Lung (tissue), 17 donors: ENCODE measurements at places on chromosomes 3 and 15.

GRCh38 chr15:71781179-71781964 lies 29.0 kb upstream of the NR2E3 start:
- DNase-seq: no peak

- DNase-seq: no peak
Measured at GRCh38 chr3:129493206-129493605, 35.2 kb upstream of the RHO start.

DNA sequence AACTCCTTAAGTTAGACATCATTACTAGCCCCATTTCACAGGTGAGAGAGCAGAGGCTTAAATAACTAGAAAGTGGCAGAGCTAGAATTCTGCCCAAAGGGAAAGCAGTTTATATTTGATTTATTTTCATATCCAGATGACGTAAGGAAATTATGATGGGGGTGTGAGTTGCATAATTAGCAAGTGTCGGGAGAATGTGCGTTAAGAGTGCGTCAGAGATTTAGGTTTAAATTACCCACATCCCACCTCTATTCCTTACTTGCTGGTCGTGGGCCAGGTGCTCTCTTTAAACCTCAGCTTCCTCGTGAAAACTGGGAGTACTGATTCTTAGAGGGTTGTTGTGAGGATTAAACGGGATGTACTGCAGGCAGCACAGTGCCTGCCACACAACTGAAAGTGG lies 32.3 kb downstream of the FSTL1 start:
- no peak for DNase-seq

GRCh38 chr3:146561879-146562278 lies 17.5 kb upstream of the PLSCR1 start:
- no peak for DNase-seq

DNA sequence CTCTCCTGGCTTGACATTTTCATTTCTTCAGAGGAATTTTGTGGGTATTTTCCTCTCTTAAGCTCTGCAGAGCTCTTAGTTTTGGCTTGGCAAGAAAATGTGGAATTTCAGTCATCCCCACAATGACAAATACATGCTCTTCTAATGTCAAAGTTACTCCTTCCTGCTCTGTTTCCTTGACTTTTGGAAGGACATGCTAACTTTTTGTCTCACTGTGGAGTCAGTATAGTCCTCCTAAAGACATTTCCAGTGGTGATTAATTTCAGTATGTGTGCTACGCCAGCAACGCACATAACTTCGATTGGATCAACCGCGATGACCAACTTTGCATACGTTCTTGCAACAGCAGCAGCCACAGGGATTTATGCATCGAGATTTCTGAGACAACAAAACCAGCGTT lies 13.3 kb downstream of the EBLN2 start:
- no peak for DNase-seq

GRCh38 chr15:35130245-35130644 lies 45.1 kb upstream of the NANOGP8 start:
- peak; percentile 66 for DNase-seq

DNA sequence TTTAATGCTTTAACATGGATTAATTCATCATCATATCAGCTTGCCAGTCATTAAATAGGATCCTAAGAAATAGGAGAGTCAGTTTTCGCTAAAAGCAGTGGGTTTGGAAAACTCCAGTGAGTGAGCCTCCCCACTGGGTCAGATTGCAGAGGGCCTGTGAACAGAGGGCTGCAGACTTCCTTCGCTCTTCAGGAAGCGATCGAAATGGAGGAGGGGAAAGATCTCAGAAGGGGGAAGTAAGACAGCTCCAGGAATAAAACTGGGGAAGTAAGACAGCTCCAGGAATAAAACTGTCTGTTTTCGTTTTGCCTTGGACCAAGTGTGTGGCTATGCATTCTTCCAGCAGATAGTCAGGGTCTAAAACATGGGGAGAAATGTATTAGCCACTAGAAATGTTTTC lies 124.8 kb upstream of the C15orf61 start:
- DNase-seq: no peak

DNA sequence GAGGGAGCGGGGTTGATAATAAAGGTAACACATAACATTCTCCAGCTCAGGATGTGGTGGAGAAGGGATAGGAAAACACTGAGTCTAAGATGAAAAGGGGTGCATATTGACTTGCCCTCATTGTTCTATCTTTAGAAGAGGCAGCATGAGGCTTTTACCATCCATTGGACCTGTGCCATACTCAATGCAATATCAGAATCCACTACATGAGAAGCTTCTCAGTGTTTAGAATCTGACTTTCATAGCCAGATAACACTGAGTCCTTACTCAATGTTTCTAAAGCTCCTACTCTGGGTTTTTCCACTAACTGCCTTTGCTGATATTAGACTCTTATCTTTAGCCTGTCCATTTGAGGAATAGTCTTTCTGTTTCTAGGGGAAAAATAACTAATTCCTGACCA lies 24.3 kb upstream of the GADL1 start:
- DNase-seq: no peak

- peak; percentile 89 for DNase-seq
Measured at GRCh38 chr15:90071220-90071807, 31.0 kb downstream of the IDH2 start.

- DNase-seq: no peak
Measured at GRCh38 chr3:100030346-100030745, 84.0 kb downstream of the FILIP1L start.

- DNase-seq: no peak
Measured at GRCh38 chr3:134066651-134067530, 37.2 kb upstream of the SLCO2A1 start.

GRCh38 chr3:101381809-101382208 lies 61.4 kb upstream of the IMPG2 start:
- no peak for DNase-seq

DNA sequence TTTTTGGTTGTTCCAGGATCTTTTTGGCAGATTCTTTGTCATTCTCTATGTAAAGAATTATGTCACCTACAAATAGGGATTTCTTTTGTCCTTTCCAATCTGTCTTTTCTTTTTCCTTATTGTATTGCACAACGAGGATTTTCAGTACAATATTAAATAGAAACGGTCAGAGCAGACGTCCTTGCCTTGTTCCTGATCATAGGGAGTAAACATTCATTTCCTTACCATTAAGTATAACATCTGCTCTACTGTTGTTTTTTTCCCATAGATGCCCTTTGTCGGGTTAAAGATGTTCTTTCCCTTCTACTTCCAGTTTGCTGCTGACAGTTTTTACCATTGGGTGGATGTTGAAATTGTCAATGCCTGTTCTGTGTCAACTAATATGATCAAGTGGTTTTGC lies 528.4 kb downstream of the OCA2 start:
- DNase-seq: no peak

DNA sequence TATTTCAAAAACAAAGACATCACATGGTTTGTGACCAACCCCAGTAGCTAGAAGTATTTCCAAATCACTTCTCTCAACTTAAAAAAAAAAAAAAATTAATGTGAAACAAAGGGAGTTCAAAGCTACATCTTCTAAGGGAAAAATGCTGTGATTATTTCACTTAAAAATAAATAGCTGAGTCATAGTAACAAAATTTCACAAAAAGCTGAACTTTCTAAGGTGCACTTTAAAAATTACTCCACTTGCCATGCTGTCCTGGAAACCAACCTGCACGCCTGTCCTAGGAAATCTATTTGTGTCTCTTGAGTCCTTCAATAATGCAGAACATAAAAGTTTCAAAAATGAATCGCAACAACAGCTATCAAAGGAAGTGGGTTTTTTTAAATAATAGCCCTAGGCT lies 1.8 kb downstream of the ACAP2 start:
- no peak for DNase-seq

- DNase-seq: peak; percentile 52
Measured at GRCh38 chr15:58793862-58794261, 22.8 kb downstream of the MINDY2 start.

GRCh38 chr3:48299746-48300712 lies 33.4 kb downstream of the SPINK8 start:
- peak; percentile 8 for DNase-seq

DNA sequence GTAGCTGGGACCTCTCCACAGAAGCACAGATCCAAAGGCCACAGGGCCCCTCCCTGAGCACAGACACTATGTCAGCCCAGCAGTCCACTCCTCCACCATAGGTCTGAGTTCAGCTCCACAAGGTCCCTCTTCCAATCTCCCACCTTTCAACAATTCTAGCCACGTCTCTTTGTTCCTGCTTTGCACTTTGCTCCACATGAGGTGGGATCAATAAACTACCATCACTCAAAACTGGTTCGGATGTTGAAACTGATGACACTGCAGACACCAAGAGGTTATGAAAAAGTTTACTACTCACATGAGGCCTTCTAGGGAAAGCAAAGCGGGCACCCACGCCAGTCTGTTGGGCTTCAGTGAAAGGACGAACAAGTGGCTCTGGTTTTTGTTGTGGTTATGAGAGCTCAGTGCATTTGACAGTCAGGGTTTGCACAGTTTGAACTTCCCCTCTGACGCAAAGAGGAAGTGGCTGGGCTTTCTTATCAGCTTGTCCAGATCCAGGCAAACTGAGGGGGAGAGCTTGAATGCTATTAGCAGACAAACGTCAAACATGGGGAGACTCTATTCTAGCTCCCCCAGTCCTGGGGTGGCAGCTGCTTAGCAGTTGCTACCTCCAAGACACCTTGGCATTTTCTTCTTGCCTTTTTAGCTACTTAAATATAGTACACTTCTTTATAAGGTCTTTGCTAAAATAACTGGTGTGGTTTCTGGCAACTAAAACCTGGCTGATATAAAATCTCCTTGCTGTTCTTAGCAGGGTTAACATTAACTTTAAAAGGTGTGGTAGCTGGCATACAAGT lies 37.8 kb downstream of the ZNF445 start:
- peak; percentile 80 for DNase-seq

DNA sequence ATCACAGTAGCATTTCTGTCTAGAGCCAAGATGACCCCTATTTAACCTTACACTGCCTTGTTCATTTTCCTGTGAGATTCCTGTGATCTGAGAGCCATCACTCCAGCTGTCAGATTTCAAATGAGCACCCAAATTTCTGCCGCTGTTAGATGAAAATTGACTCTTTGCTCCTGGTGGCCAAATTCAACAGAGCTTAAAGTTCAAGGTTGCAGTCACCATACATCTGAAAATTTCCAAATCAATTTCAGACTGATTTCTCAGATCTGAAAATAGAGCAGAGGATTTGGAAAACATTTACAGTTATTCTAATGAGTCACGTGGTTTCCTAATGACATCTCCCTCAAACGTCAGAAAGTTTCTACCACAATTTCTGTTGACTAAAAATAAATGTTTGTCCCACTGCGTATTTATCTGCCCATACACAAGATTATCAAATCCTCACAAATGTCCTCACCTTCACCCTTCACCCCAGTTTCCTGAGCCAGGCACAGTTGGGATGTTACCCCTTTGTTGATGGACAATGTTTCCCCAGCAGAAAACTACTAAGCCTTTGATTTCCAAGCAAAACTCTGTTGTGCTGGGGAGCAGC lies 16.4 kb downstream of the HDC start:
- no peak for DNase-seq
